ENCODE measurements at places on chromosomes 2 and 18.

- no peak for DNase-seq
These were observed 58.2 kb downstream of the KLF7 start for GRCh38 chr2:207107551-207107950.

DNA sequence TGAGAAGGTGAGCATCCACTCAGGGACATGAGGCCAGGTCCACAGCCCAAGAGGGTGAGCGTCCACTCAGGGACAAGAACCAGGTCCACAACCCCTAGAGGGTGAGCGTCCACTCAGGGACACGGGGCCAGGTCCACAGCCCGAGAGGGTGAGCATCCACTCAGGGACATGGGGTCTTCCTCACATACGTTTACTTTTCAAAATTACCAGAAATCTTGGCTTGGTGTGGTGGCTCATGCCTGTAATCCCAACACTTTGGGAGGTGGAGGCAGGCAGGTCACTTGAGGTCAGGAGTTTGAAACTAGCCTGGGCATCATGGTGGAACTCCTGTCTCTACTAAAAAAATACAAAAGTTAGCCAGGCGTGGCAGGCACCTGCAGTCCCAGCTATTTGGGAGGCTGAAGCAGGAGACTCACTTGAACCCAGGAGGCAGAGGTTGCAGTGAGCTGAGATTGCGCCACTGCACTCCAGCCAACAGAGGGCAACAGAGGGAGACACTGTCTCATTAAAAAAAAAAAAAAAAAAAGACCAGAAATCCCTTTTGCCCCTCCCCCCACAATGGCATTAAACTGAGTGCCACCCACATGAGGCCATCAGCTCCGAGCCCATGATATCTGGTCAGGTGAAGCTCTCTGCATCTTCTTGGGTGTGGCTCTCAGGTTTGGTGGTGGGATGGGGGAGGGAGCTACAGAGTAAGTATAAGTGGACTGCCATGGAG lies 9.0 kb upstream of the MBP start:
- no peak for DNase-seq

DNA sequence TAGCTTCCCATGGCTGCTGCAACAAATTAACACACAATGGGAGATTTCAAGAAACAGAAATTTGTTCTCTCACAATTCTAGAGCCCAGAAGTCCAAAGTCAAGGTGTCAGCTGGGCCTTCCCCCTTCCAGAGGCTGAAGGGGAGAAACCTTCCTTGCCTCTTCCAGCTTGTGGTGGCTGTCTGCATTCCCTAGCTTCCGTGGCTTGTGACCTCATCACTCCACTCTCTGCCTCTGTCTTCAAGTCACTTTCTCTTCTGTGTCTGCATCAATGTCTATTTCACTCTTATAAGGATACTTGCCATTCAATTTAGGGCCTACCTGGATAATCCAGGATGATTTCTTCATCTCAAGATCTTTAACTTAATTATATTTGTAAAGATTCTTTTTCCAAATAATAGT lies 16.8 kb upstream of the SRBD1 start:
- no peak for DNase-seq

DNA sequence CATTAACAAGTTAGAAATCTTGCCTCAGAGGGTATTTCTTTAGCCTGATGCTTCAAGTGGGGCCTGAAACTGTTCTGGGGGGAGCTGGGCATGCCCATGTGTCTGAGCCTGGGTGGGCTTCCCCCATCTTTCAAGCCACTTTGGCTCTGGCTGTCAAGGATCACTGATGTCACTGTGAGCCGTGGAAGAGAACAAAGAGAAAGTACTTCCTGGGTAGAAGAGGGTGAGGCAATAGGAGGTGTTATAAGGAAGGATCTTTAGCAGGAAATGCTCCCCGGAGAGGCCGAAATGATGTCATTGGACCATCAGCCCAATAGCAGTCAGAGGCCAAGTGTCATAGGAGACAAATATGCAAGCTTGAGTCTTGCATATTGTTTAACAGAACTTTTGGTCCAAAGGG lies 228.4 kb upstream of the MEX3C start:
- DNase-seq, result no peak

DNA sequence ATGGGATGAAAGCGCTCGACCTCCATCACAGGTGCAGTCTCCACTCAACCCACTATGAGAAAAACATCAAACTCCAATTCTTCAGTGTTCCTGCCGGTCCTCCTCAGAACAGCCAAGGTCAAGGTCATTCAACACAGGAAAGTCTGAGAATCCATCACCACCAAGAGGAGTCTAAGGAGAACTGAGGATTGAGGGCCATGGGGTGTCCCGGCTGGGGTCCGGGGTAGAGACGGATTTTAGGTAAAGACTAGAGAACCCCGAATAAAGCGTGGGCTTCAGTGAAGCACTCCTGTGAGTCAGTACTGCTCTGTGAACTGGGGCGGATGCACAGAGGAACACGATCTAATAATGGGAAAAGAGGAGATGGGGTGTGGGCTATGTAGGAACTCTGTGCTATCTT lies 41.8 kb downstream of the PTGR3 start:
- no peak for DNase-seq

DNA sequence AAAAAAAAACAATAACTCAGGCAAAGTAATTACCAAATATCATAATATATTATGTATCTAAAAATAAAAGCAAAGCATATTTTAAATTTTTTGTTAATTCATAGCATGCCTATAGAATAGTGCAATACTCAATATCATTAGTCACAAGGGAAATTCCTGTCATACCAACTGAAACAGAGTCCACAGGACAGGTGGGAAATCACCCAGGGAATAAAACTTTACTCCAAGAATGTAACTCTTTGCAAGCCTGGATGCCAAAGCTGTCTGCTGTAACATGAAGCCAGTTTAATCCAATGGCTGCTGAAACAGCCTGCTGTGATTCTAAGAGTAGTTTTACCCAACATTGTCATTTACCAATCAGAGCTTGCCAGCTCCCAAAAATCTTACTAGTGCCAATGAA lies 40.0 kb upstream of the SULT1C3 start:
- DNase-seq, result no peak

DNA sequence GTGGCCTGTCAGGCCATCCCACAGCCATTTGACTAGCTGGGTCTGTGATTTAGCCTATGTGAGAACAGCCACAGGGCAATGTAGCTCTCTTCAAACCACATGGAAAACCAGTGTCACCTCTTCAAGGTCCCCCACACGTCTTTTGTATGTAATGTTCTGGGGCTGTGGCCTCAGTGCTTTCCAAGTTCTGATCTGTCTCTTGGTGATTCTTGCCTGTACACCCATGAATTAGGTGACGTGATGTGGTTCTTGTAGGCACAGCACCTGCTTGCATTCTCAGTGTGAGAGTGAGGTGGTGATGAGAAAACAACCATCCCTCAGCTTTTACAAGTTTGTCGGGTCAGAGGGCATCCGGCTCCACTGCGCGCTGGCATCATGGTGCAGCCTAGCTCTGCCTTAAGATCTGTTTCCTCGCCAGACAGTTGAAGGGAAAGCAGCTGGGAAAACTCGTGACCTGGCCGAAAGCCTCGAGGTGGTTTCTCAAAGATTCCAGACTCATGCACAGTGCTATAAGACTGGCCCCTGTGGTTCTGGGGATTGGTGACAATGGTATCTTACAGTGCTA lies 125.8 kb downstream of the TANC1 start:
- peak; percentile 80 for DNase-seq

DNA sequence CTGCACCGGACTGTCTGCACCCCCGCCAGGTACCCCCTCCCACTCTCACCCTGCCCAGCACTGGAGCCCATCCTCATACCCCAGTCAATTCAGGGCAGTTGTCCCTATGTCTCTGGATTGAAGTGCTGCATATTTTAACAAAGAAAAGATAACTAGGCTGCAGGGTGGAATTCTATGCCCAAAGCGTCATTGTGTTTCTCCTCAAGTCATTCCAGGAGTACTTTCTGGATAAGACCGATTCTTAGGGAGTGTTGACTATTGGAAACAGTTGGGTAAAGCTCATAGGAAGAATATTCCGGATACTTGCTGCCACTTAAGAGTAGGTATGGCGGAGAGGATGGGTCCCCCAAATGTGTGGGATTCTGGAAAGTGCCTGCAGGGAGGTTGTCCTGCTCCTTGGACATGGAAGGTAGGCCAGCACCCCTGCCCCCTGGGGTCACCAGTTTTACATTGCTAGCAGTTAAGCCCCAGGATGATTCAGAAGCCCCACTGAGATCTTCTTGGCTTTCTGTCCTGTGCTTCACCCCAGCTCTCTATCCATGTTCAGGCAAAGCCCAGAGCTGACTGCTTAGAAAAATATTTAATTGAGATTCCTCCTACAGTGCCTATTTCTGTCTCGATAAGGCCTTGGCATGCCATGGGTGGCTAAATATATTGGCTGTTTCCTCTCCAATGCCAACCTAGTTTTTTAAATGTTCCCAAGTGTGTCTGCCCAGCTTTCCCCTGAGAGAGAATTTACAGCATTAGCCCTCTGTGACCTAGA lies 48.2 kb downstream of the RPL37A start:
- DNase-seq, result no peak

DNA sequence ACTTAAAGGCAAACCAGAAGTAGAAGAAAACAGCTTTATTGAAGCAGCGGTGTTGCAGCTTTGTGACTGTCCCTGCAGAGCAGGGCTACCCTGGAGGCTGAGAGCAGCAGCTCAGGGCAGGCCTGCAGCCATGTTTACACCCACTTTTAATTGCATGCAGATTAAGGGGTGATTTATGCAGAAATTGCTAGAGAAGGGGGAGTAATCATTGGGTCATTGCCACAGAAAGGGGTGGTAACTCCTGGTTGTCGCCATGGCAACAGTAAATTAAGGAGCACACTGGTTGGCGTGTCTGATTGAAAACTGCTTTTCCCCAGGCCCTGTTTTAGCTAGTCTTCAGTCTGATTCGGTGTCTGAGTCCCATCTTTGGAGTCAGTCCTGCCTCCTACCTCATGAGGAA lies 195.4 kb upstream of the HDAC4 start:
- DNase-seq, result no peak

- no peak for DNase-seq
These were observed 177.1 kb downstream of the ETAA1 start for GRCh38 chr2:67574230-67574629.

DNA sequence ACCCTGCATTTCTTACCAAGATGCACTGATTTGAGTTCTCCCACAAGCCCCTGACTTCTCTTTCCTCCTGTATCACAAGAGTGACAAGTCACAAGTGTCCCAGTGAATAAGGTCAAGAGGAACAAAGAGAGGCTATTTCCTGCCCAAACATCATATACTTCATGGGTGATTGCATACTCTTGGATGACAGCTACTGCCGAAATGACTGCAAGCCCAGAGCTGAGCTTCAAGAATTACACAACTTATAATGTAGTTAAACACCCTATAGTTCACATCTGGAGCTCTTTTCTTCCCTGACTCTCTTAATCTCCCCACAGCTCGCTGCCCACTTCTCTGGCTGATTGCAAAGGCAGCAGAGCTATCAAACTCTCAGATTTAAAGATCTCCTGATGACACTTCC lies 289.7 kb upstream of the PARD3B start:
- DNase-seq, result no peak
